AML-193 (cell line): ENCODE measurements at places on chromosomes 2 and 18.
A peak's percentile ranks its signal among the peaks of the same experiment; 100 is the strongest.

DNA sequence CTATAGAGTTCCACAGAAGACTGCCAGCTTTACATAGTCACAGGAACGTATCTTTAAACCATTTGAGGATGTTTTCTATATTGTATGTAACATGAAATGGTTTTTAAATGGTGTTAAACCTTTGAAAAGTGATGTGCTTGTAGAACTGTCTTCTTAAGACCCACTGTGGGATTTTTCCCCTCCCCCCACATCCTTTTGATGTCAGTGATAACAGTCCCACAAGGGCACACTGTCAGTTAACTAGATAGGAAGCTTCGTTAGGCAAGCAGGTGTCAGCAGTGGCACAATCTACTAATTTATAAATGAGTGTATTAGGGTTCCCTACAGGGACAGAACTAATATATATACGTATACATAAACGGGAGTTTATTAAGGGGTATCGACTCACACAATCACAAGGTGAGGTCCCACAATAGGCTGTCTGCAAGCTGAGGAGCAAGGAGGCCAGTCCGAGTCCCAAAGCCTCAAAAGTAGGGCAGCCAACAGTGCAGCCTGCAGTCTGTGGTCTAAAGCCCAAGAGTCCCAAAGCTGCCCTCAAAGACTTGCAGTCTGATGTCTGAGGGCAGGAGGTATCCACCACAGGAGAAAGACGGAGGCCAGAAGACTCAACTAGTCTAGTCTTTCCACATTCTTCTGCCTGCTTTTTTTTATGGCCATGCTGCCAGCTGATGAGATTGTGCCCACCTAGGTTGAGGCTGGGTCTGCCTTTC is 23.8 kb upstream of the HNRNPLL start:
- DNase-seq = no peak

DNA sequence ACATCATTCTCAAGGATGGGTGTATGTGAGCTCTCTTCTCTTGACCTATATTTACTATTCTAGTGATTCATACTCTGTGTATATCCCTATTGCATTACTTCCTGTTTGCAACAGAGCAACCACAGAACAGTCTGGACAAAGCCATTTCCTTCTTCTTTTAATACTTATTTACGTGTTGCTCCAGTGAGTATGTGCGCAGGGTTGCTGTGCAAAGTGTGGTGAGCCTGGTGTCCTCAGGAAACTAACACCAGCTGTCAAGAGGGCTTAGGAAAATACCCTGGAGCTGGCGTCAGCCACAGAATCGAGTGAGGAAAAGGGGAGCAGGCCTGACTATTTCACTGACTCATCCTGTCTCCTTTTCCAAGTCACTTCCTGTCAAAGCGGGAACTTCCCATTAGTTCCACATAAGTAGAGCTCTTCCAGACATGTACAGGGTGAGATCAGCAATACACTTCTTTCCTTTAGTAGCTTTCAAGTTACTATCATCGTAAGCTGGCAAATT is 214.1 kb upstream of the COPS8 start:
- peak; percentile 93 for DNase-seq

DNA sequence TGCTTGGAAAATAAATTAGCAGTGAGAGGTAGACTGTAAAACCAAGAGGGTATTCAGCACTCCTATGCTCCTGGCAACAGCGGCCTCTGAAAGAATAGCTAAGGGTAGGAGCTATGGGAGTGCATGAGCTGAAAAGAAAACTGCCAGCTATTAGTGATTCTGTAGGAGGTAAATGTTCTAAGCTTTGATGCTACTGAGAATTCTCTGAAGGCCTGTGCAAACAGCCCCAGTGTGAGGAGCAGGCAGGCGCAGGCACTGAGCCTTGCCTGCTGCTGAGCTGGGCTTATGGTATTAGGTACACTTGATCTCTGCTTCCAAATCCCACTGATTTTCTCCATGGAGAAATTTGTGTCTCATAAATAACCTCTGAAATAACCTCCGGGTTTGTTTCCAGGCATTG is 86.7 kb downstream of the NYAP2 start:
- DNase-seq = no peak

DNA sequence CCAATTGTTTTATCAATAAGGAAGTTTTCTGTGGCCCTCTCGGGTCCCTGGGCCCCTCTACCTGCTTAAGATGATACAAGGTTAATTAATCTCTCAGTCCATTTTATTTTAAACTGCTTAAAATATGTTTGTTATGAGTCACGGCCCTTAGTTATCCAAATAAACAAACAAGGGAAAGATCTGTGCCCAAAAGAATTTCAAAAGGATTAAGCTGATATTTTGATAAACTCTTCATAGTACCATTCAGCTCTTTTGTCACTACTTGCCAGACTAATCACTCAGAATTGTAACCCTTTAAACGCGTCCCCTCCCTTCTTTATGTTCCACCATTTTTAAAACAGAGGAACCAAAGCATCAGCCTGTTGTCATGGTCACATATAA is 144.7 kb upstream of the STK17B start:
- no peak for DNase-seq

DNA sequence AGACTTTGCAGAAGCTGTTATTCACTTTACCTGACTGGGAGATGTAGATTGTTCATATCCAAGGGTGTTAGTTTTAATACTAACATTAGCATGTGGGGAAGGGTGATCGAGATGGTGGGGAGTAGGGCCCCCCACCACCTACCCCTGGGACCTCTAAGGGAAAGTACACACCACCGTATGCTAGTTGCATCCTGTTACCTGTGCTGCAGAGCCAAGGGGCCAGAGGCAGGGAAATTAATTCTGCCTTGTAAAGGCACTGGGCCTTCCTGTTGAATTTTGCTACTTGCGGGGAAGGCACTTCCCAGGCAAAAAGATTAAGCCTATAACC is 9.0 kb downstream of the STEAP3 start:
- DNase-seq = no peak
